ENCODE measurements at places on chromosomes 2 and 18.
A peak's percentile ranks its signal among the peaks of the same experiment; 100 is the strongest.

- no peak for DNase-seq
Measured at GRCh38 chr2:141878016-141878415, 252.8 kb downstream of the LRP1B start.

- no peak for DNase-seq
Measured at GRCh38 chr2:129760669-129761068, 218.8 kb upstream of the RAB6C start.

DNA sequence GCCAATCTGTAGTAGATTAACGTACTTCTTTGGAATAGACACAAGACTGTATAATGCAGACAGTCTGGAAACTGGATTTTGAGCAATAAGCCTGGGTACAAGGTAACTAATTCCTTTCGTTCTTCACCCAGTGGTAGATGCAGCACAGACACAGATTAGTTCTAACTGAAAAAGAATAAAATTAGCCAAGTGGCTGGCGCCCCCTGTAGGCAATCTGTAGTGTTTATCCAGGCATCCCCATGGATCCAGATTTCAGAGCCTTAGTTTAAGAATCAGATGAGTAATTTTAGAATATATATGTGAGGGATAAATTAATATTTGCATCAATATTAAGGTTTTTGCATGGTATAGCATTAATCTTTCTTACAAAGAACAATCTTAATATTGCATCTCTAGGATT is 563.9 kb downstream of the DCC start:
- DNase-seq: no peak

GRCh38 chr18:55582325-55582724 is 5.7 kb downstream of the TCF4 start:
- DNase-seq: no peak

DNA sequence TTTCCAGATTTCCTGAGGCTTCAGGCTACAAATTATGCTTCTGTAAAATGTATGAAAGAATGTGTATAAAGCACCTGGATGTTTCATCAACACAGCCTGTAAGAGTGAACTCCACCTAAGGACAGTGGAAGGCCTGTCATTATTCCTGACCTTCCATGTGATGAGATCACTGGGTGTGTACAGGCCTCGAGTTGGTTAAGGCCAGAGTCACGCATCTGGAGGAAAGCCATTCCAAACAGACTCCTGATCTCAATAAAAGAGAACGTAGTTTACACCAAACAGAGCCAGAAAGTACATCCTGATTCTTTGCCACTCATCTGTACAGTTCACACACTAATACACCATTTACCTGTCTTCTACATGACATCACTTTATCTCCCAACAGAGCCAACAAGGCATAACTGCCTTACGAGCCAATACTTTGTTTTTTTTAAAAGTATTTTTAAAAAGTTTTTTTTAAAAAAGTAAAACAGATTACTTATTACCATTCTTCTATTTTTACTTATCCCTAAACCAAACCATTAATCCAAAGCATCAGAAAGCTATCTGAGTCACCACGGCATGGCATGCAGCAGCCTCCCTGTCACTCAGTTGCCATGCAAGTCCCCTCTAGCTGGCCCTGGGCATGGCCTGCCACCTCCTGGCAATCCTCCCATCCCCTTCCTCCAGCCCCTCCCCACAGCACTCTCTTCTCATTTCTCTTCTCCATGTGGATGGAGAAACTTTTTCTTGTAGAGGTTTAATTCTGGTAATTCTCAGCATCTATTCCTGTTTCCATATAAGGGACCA is 78.8 kb upstream of the TFCP2L1 start:
- no peak for DNase-seq

DNA sequence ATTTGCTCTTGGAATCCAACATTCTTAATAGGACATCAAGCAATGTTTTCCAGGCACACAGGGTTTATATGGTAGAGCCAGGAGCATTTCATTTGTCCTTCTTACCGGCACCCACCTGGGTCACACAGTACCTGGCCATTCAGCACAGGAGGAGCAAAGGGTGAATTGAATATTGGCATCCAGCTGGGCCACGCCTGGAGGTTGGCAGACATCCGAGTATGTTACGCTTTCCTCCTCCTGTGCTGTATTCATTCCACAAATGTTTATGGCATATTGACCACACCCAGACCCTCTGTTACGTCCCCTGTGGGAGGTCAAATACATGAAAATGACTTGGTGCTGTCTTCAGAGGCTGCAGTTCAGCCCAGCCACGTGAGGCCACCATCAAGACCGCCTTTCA is 206.2 kb downstream of the RTP5 start:
- DNase-seq: no peak

DNA sequence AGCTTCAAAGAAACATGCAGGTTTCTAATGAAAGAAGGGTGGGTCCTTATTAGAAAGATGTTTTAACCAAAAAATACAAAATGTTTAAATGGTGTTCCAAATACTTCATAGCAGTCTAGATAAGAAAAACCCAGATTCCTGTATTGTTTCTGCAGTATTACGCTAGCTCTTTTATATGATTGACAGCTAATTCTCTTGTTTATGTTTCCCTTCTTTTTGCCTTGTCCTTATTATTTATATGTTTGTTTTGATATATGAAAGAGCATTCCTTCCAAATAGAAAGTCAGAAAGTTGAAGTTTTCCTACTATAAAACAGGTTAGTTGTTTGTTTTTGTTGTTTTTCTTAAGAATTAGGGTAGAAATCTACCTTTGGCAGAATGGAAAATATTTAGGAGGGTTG is 41.1 kb upstream of the PNPT1 start:
- DNase-seq: no peak

DNA sequence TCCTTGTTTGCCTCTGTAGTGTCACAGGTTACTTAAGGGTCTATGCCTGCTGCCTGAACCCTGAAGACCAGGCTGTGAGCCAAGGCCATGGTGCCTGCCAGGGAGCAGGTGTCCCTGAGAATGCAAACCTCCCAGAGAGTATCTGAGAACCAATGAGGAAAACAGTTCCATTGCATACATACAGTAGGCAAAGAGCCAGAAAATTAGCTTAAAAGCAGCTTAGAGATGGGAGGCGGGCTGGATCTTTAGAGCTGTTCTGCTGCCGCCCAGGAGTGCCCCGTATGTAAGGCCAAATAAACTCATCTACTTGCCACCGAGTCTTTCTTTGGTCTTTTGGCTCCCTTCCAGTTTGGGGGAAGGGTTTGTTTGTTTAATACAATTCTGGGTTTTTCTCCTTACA is 327.9 kb downstream of the CLIP4 start:
- DNase-seq: no peak

- no peak for DNase-seq
Measured at GRCh38 chr18:42480441-42480840, 525.4 kb downstream of the PIK3C3 start.

- no peak for DNase-seq
Measured at GRCh38 chr2:204796581-204796980, 251.3 kb downstream of the PARD3B start.

DNA sequence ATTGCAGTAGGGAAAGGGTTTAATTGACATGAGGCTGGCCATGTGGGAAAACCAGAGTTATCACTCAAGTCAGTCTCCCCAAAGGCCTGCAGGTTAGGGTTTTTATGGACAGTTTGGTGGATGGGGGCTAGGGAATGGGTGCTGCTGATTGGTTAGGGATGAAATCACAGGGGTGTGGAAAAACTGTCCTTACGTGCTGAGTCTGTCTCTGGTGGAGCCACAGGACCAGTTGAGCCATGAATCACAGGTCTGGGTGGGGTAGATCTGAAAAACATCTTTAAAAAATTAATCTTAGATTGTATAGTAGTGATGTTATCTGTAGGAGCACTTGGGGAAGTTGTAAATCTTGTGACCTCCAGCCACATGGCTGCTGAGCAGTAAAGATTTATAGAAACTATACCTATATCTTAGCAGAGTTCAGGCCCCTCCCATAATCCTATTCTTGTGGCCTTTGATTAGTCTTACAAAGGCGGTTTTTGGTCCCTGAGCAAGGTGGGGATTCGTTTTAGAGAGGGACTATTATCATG is 139.6 kb downstream of the COMMD1 start:
- DNase-seq: no peak

DNA sequence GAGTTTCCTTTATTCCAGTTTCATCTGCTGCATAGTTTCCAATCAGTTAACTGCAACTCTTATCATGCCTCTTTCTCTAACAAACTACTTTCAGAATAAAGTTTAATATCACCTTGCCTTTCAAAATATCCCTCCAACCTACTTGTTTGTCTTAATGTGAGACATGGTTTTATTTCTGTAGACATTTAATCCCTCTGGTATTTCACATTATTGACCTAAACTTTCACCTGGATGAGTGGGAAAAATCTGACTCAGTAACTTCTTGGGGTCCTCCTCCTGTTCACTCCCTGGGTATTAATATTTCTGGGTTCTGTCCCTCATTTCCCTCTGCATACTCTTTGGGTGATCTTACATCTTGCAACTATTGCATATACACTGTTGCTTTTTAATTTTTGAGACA is 27.9 kb downstream of the MSH6 start:
- no peak for DNase-seq

DNA sequence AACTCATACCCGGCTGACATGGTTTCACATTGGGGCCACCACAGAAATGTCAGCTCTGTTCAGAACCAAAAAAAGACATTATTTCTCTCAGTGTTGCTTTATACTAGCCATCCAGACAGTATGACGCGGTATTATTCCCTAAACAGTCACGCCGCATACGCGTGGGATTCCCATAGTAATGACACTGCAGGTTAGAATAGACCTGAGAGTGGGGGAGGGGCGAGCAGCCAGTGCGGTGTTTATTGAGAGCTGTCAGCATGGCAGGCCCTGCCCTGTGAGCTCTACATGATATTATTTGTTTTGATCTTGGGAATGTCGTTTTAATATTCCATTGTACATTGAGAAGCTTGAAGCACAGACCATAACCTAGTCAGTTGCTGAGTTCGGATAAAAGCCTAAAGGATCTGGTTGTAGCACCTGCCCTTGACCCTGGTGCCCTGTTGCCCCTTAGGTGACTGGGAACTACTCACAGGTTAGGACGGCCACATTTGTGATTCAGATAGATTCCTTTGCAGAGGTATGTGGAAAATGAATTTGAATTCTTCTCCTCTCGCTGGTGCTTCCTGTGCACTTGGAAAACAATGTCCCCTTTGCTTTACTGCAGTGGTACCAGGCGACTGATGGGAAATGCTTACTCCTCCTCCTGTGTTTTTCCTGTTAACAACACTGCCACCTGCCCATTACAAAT is 150.1 kb downstream of the ARHGAP28 start:
- DNase-seq: no peak

- no peak for DNase-seq
Measured at GRCh38 chr2:204449977-204450376, 95.3 kb upstream of the PARD3B start.

DNA sequence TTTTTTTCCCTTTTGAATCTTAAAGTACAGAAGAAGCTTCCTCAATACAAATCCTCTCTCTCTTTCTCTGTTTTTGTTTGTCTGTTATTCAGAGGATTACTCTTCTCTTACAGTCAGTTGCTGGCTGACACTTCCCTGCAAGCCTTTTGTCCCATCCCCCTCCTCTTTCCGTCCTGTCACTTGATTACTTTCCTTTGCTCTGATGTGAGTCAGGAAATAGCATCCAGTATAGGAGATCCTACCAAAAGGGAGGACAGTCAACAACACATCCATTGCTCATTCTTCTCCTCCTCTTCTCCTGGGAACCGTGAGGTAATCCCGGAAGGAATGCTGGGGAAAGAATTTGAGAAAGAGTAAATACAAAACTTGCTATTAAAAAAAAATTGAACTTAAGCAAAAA is 79.3 kb upstream of the SCN7A start:
- DNase-seq: no peak

DNA sequence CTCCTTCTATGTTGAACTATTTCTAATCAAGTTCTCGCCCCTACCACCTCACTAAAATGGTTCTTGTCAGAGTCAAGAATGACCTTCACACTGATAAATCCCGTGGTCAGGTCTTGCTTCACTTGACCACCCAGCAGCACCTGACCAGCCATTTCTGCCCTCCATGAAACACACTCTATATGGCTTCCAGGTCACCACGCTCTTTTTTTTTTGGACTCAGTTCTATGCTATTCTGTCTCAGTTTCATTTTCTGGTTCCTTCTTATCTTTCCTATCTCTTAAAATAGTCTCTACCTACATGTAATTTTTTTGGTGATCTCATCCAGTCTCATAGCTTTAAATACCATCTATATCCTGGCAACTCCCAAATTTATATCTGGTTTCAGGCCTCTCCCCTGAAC is 11.4 kb downstream of the EIF2AK3 start:
- no peak for DNase-seq

GRCh38 chr2:143802871-143803650 is 673.8 kb downstream of the ARHGAP15 start:
- no peak for DNase-seq

- DNase-seq: peak; percentile 78
Measured at GRCh38 chr2:120551522-120551921, 184.1 kb upstream of the GLI2 start.

GRCh38 chr2:47518497-47519146 is 115.7 kb downstream of the MSH2 start:
- DNase-seq: no peak

DNA sequence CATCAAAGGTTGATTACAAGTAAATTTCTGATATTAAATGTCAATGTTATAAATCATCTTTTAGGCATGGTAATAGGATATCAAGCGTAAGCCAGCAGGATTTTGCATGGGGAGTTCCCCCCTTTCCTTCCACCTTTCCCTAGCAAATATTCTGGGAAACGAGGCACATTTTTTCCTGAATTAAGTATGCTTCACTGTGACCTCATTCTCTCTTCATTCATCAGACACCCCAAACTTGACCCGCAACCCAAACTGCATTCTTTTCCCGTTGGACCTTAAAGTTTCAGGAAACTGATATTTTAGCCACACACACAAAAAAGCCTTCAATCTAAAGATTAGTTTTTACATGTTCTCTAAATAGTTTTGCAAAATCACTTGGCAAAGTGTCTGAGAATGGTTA is 214.5 kb upstream of the CTAGE1 start:
- DNase-seq: no peak

GRCh38 chr2:203469546-203469945 is 65.6 kb downstream of the RAPH1 start:
- DNase-seq: peak; percentile 28

- DNase-seq: no peak
Measured at GRCh38 chr18:23536204-23536603, 32.9 kb downstream of the RMC1 start.

DNA sequence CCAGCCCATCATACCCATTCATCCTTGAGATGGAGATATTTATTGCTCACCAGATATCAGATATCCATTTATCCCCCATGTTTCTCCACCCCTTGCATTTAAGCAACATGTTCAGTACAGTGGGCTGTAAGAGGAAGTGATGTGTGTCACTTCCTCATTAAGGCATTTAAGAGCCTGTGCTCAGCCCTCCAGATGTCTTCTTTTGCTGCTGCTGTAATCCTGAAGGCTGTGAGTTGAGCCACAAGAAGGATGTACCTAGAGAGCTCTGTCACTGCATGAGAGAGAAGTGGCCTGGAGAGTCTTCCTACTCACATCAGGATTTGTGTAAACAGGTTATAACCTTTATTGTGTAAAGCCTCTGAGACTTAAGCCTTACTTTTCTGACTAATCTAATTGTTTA is 151.8 kb upstream of the UNC80 start:
- peak; percentile 18 for DNase-seq

Measured in inflammatory macrophage treated with lipopolysaccharide for 1 hour (primary cell).